Spinal cord (tissue), 10 donors: ENCODE measurements at places on chromosomes 3 and 15. TPM values are rescaled to one million over a fixed set of nuclear protein-coding genes. Genes with fewer than 3 reads are reported as not detected.

The CKMT1A gene
- total RNA-seq = 7.1 TPM

DNA sequence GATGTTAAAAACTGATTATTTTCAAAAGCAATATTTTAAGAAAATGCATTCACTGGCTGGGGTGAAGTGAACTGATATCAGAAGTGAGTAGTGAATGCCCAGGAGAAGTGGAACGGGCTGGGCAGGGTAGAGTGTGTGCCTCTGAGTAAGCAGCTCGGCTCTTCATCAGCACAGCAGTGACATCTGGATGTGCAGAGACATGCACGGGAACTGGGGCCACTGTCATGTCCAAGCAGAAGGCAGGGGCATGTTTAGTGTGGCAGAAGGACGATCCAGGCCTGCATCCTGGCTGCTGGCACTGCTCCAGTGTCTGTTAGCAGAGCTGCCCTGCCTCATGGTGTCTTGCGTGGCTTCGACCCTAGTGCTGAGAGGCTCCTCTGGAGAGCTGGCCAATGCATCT lies 305.6 kb upstream of the LRRFIP2 start:
- H3K4me1 ChIP-seq = peaks cover 4% of the 10 kb centered on the region
- H3K27ac ChIP-seq = no peak overlapping the region
- H3K36me3 ChIP-seq = peaks cover 3% of the 10 kb centered on the region
- no peak for DNase-seq

The COL8A1 gene
- total RNA-seq = 196 TPM

The FBXW12 gene
- total RNA-seq = 0.61 TPM

The EFHB gene
- 7.2 TPM for total RNA-seq

DNA sequence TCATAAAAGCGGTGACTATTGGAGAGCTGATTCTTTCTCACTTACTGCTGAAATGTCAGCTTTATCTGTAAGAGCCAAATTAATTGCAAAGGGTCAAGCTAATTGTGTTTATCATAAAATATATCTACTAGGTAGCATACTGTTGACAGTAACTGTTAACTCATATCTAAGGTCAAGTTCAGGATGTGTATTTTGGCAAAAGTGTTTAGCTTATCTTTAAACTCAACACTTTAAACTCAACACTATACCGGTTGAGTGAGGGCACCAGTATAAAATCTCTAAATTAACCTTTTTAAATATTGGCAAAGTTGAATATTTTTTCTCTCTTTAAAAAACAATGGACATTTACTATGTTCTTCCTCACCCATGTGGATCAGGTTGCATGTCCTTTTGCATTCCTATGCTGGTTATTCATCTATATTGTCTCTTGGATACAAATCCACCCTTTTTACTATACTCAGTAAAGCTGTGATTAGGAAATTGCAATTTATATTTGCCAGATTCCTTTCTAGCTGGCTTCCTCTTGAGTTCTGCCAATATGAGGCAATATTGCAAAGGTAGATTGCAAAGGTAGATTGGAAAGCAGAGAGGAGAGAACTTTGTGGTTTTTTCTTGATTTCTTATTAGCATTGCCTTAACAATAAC lies 344.6 kb upstream of the DCBLD2 start:
- DNase-seq = no peak
- no peaks in the 10 kb centered on the region for H3K27me3 ChIP-seq
- no peak overlapping the region for H3K4me3 ChIP-seq
- H3K27ac ChIP-seq = no peak overlapping the region

DNA sequence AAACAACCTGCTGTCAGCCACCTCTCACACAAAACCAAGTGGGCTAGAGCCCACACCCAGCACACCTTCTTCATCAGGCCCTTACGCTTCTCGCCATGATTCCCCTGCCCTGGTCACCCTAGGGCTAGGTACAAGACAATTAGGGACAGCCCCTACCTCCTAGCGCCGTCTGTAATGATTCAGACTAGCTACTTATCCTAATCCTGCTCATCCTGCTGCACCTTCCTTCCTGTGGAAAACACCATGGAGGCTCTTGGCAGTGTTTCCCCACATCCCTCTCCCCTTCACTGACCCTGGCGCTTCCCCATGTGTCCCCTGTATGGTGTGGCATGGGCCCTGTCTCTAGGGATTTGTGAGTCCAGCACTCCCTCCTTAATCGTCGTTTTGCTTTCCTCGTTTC lies 39.6 kb upstream of the ICE2 start:
- no peak overlapping the region for H3K4me3 ChIP-seq
- no peak for DNase-seq
- no peaks in the 10 kb centered on the region for H3K4me1 ChIP-seq
- H3K36me3 ChIP-seq = no peaks in the 10 kb centered on the region

The GJD2 gene
- 1.8 TPM for total RNA-seq

The RPP14 gene
- total RNA-seq = 18.2 TPM

The PAQR9 gene
- 0.66 TPM for total RNA-seq

The NPAP1 gene
- total RNA-seq = 0.44 TPM
